Lung microvascular endothelial cell (primary cell): ENCODE measurements at places on chromosomes 12 and 14. TPM values are rescaled to one million over a fixed set of nuclear protein-coding genes. Genes with fewer than 3 reads are reported as not detected.

The BCL11B gene
- total RNA-seq: under 0.01 TPM in 2 replicates

The YLPM1 gene
- total RNA-seq: 12.9 and 18.3 TPM in 2 replicates

The MYH6 gene
- total RNA-seq: not detected in 2 replicates

The GARIN6 gene
- total RNA-seq: not detected in 2 replicates

The TAS2R14 gene
- total RNA-seq: 0.87 and 1.4 TPM in 2 replicates

The WNT5B gene
- total RNA-seq: 0.20 and 0.22 TPM in 2 replicates

The KRT82 gene
- not detected in 2 replicates for total RNA-seq

The IL31 gene
- total RNA-seq: not detected in 2 replicates

The ETV6 gene
- total RNA-seq: 6.7 and 6.8 TPM in 2 replicates

The LALBA gene
- not detected in 2 replicates for total RNA-seq

The NAV3 gene
- 1.2 and 9.4 TPM in 2 replicates for total RNA-seq

- no peak for DNase-seq
Observed at GRCh38 chr14:100503251-100503650, 84.0 kb downstream of the BEGAIN start.

DNA sequence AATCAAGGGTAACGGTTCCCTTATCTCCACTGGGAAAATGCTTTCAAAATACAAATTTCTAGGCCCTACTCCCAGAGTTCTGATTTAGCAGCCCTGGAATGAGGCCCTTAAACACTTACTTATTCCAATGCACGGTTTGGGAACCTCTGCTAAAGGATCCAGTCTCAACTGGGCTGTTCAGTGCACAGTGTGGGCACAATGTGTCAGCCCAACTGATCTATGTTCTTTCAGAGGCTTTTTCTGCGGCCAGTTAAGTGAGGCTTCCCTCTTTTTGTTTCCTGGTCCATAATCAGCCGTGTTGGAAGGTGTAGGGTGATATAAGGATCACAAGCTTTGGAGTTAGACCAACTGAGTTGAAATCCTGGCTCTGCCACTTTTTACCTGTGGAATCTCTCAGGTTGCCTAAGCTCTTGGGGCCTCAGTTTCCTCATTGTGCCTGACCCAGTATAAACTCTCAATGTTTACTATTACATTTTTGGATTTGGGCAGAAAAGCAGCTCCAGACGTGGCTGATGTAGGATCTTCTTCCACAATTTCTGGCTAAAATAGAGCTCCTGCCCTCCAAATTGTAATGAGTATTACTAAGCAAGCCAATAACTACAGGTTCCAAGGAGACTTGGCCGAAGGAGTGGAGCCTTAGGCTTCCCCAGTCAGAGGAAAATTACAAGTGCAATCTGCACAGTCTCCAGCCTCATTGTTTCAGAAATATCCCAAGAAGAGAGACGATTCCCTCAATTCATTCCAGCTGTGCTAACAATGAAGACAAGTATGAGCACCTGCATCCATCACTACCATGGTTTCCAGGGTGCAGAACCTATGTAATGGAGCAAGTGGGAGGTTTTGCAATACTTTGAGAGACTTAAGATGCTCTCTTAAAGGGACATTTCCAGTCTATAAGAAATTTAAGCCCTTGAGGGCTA, 2.3 kb upstream of the ANGEL1 start:
- no peak for DNase-seq

DNA sequence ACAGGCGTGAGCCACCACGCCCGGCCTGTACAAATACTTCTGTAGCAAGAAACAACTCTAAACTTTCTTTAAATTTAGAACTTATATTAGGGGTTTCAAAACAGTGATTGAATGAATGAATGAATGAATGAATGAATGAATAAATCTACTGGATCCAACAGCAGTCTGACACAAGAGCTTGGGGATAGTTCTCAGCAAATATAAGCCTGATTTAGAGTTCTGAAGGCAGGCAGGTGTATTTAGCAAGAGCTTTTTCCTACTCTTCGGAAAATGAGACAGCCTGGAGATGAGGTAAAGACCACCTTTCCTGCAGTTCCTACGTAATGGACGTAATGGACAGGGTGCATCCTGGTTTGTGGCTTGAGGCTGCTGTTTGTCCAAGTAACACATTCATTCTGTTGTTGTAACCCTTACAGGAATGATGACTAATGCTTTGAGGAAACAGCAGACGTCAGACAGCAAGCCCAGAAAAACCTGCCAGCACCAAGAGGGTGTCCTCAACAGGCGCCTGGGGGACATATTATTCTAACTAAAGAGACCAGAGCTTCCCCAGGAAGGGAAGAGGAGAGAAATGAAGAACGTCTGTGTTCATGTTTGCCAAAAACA, 277.4 kb upstream of the SOX5 start:
- peak; percentile 71 for DNase-seq

DNA sequence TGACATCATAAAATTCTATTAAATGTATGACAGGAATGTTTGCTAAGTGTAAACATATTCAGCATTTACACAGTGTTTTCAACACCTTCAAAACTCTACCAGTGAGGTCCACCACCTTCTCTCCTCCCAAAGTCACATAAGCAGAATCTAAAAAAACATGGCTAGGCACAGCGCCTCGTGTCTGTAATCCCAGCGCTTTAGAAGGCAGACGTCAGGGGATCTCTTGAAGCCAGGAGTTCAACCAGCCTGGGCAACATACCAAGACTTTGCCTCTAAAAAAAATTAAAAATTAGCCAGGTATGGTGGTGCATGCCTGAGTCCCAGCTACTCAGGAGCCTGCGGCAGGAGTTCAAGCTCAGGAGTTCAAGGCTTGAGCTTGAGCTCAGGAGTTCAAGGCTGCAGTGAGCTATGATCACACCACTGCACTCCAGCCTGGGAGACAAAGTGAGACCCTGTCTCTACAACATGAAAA, 30.0 kb downstream of the NUMB start:
- no peak for DNase-seq

GRCh38 chr12:120100630-120101029, 15.9 kb downstream of the RAB35 start:
- DNase-seq: no peak

DNA sequence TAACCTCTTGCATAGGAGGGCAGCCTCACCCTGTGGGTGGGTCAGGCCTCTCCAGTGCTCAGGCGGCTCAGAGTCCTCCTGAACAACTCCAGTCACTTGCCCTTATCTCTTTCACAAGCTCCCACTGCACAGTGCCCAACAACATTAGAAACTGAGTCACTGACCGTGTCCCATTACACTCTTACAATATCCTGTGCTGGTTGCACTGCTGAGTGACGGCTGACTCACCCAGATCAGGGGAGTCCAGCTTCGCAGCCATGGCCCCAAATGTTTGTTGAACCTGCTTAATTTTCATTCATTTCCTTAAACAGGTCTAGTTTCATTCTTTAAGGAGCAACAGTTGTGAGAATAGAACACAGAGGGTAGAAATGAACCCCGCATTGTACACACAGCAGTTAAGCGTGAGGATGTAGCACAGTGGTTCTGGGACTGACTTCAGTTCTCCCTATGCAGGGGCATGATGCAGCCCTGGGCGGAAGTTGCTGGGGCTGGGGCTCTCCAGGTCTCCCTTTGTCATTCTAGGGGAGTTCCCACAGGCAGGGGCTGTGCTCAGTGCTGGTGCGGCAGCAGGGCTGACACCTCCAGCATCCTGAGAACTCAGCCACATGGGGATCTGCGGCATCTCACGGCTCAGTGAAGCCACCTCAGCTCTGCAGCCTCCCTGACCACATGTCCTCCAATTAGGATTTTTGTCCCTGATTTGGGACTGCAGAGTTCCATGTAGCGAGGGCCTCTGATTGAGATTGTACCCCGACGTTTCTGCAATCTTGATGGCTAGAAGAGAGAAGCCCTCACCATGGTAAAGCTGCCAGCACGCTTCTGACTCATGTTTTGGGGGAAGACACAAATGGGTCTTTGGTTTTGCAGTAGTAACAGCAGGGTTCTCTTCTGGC, 16.1 kb downstream of the GPR68 start:
- DNase-seq: peak; percentile 74

DNA sequence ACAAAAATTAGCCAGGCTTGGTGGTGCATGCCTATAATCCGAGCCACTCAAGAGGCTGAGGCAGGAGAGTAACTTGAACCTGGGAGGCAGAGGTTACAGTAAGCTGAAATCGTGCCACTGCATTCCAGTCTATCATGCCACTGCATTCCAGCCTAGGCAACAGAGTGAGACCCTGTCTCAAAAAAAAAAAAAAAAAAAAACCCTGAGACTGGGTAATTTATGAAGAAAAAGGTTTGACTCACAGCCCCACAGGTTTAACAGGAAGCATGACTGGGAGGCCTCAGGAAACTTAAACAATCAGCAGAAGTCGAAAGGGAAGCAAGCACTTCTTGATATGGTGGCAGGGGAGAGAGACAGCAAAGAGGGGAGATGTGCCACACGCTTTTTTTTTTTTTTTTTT, 123.2 kb downstream of the GXYLT1 start:
- DNase-seq: peak; percentile 83

- DNase-seq: peak; percentile 72
Observed at GRCh38 chr12:128801879-128802391, 21.8 kb downstream of the SLC15A4 start.

GRCh38 chr12:30913323-30913722, 13.2 kb upstream of the TSPAN11 start:
- no peak for DNase-seq

GRCh38 chr14:98231210-98231609, 1040.8 kb downstream of the BCL11B start:
- DNase-seq: no peak

- no peak for DNase-seq
Observed at GRCh38 chr14:103904493-103905107, 23.7 kb upstream of the TDRD9 start.

- no peak for DNase-seq
Observed at GRCh38 chr12:52687497-52688385, 7.5 kb upstream of the KRT1 start.

GRCh38 chr14:90416720-90417119, 19.9 kb downstream of the CALM1 start:
- DNase-seq: peak; percentile 88

- peak; percentile 32 for DNase-seq
Observed at GRCh38 chr12:49750027-49750995, 9.0 kb downstream of the TMBIM6 start.

- DNase-seq: no peak
Observed at GRCh38 chr12:51822956-51823355, 25.6 kb downstream of the FIGNL2 start.

DNA sequence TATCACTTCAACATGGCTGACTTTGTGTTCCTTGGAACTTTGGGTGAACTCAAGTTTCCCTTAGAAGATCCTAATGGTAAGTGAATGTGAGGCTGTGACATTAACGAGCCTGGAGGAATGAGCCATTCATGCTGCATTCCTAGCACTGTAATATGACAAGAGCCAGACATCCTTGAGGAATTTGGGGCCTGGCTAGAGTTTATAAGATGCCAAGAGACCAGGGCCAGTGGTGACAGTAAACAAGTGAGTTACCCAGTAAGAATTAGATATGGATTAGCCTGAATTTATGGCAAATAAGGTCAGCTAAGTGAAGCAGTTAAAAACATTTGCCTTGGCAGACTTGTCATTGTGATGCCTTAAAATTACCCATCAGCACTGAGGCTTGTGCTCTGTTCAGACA, 232.4 kb downstream of the AKAP6 start:
- DNase-seq: no peak

GRCh38 chr14:32427726-32428528, 98.8 kb downstream of the AKAP6 start:
- DNase-seq: no peak

- DNase-seq: no peak
Observed at GRCh38 chr12:104305349-104305748, 1.8 kb downstream of the EID3 start.

- DNase-seq: no peak
Observed at GRCh38 chr12:121545480-121545879, 35.3 kb downstream of the KDM2B start.

GRCh38 chr14:34373191-34373590, 88.8 kb downstream of the SPTSSA start:
- DNase-seq: no peak

DNA sequence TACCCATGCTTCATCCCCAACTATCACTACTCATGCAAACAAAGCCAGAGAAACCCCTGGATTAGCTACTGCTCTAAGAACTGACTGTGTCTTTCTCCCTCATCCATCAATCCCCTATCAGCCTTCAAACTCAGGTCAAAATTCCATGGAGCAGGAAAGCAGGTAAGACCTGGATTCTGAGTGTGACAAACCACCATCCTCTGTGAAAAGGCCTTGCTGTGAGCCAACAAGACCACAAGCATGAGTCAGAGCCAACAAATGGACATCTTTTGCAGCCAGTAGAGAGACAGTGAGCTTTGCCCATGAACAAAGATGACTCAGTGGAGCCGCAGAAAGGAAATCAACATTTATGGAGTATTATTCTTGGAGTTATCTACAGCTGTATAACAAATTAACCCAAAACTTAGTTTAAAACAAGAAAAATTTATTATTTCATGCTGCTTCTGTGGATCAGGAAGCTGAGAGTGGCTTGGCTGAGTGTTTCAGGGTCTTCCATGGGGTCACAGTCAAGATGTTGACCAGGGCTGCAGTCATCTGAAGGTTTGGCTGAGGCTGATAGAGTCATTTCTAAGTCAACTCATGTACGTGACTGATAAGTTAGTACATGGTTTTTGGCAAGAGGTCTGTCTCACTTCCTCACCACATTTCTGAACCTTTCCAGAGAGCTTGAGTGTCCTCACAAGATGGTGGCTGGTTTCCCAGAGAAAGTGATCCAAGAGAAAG, 61.1 kb downstream of the PITPNM2 start:
- DNase-seq: peak; percentile 69

DNA sequence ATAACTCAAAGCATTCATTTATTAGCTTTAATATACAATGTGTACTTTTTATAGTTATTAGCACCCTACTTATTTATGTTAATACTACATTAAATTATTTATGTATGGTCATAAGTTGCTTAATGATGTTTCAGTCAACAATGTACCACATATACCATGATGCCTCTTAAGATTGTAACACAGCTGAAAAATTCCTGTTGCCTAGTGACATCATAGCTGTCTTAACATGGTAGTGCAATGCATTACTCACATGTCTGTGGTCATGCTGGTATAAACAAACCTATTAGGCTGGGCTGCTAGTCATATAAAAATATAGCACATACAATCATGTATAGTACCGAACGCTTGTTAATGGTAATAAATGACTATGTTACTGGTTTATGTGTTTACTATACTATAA, 120.4 kb downstream of the ANO6 start:
- DNase-seq: no peak

- no peak for DNase-seq
Observed at GRCh38 chr14:29410581-29410980, 517.1 kb downstream of the PRKD1 start.

GRCh38 chr12:66629138-66629870, 49.6 kb downstream of the GRIP1 start:
- DNase-seq: no peak

DNA sequence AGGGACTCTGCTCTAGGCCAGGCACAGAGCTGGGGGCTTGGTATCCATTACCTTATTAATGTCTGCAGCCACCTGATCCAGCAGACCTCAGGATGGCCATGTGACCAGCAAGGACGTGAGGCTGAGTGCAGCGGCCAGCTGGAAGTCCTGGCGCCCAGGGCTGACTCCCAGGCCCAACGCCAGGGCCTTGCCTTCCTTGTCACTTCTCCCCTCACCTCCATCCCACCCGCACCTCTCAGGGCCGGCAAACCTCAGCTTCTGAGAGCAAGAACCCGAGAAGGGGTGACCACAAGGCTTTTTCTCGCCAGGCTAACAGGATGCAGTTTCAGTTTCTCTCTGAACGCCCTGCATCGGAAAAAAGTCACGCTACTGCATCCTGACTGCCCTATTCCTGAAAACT, 15.4 kb downstream of the RAB35 start:
- peak; percentile 16 for DNase-seq
